NCI-H146 (cell line): ENCODE measurements at places on chromosomes 7 and 10.
A peak's percentile ranks its signal among the peaks of the same experiment; 100 is the strongest.

DNA sequence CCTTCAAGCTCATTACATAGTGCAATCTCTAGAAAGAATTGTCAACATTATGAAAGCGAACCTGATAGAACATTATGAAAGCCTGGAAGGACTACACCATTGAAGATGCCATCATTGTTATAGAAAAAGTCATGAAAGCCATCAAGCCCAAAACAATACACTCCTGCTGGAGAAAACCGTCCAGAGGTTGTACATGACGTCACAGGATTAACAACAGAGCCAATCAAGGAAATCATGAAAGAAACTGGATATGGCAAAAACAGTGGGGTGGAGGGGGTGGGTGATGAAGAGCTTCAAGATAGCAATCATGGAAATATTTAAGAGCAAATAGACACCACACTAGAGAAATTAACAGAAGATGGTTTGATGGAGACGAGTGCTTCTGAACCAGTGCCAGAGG lies 45.7 kb downstream of the TOMM7 start:
- DNase-seq: no peak

DNA sequence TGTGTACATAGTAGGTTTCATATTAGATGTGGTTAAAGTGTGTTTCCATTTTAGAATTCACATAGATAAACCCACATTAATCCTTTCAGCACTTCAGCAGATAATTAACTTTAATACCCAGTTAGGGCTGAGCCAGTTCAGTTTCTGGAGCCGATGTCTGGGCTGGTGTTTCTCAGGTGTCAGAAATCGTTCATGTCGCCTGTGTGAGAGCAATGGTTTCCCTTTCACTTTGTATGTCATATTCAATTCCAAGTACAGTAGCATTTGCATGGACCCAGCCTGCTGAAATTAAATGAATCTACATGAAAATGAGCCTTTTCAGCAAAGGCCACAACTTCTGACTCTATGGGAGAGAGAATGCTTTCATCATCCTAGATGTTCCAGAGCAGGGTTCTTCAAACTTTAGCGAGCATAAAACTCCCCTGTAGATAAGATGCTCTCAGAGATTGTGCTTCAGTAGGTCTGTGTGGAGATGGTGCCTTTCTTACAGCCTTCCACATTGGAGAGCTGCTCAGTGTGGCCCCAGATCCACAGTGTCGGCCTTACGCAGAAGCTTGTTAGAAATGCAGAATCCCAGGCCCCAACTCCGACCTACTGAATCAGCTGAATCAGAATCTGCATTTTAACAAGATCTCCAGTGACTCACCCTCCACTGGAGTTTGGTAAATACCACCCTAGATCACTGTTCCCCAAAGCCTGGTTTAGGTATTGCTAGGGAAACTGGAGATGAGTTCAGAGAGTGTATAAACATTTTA lies 19.6 kb downstream of the WIPF3 start:
- peak; percentile 14 for DNase-seq

DNA sequence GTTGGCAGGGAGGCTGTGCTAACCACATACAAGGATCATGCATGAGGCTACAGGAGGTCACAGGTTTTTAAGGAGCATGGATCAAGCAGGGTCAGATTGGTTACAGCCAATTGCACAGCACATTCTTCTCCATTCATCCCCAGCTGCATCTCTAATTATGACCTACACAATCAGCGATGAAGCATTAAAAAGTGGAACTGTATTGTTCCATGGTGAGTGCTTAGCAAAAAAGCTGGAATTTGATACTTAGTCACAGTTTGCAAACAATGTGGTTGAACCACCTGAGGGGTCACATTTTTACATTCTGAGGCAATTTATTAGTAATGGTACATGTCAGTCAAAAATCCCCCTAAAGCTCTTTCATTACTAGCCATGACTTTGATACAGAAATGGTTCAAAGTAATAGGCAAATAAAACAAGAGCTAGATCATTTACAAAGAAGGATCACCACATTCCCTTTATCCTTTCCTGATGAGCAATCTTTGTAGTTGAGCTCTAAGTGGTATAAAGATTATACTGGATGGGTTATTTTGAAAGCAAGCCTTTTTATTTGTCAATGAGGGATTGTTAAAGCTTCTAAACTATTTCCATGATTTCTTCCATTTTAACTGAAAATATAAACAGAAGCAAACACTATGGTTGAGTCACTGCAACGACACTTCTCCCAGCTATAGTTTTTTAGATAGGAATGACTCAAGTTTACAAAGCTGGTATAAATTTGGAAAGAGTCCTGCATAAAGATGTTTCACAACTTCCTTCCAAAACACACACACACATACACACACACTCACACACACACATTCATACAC lies 217.8 kb upstream of the SEMA3A start:
- DNase-seq: no peak

DNA sequence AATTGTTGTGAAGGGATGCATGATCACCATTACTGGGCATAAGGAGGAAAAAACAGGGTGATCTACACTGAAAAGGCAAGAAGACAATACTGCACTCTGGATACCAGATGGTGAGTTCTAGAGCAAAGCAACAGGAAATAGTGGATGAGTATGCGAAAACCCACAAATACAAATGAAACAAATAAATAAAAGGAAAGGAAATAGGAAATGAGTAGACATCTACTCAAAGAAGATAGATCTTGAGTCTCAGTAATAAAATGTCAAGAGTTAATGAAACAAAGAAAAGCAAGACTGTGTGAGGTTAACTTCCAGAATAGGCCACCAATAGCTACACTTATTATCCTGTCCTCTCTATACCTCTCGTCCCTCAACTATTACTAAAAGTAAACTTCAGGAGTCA lies 11.7 kb downstream of the ORC5 start:
- DNase-seq: no peak

- DNase-seq: no peak
Observed at GRCh38 chr7:93910076-93910994, 4.0 kb downstream of the GNGT1 start.

- DNase-seq: no peak
Observed at GRCh38 chr7:601595-602340, 82.1 kb upstream of the PDGFA start.

- DNase-seq: no peak
Observed at GRCh38 chr7:2651336-2651735, 19.6 kb downstream of the TTYH3 start.

GRCh38 chr7:37901236-37901827 lies 15.3 kb downstream of the SFRP4 start:
- peak; percentile 9 for DNase-seq

DNA sequence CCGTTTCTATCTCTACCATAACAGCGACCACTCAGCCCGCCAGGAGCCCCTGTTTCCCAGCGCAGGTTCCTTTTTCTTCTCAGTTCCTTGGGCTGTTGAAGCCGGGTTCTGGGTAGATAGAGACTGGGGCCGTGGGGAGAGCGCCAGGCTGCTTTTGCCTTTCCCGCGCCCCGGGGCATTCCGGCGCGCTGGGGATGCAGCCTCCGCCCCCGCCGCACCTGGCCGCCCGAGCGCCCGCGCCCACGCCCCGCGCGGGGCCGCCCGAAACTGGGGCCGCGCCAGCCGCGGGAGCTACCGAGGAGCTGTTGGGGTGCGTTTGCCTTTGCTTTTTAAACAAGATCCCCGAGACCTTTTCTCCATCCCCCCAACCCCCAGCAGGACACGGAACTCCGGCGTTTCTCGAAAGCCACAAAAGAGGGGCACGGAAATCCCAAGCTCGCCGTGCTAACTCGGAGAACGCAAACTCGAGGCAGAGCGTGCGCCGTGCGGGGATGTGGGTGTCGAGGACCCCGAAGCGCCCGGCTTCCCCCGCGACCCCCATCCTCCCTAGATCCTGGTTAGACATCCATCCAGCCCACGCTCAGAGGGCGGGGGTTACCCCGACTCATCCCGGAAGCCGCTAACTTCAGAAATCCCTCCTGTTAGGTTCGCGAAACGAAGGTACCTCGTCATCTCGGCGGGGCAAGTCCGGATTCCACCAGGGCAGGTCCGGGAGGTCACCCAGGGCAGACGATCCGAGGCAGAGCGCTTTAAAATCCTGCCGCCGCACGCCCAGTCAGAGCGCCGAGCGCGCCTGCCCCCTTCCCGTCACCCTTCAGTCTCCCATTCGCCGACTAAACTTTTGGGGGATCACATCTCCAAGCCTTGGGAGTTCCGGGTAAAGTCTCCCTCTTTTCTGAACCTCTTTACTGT lies 1.0 kb downstream of the GRM8 start:
- DNase-seq: no peak

DNA sequence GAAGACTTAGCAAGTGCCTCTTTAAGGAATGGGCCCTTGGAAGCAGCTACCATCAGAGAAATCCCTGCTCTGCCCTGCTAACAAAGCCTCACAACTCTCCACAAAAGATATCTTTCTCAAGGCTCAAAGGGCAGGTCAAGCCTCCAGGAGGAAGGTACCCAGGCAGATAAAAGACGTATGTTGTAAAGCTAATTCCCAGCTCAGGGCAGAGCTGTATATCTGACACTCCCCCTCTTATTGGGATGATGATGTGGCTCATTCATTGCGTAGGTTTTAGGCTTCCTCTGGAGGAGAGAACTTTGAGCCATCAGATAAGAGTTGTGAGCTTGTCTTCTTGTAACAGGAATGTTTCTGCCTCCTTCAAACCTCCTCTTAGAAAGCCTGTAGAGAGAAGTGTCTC lies 145.4 kb downstream of the CALN1 start:
- DNase-seq: no peak

- DNase-seq: no peak
Observed at GRCh38 chr10:33899578-33900531, 565.4 kb upstream of the NRP1 start.

GRCh38 chr10:17109475-17110207 lies 20.0 kb downstream of the CUBN start:
- DNase-seq: no peak

DNA sequence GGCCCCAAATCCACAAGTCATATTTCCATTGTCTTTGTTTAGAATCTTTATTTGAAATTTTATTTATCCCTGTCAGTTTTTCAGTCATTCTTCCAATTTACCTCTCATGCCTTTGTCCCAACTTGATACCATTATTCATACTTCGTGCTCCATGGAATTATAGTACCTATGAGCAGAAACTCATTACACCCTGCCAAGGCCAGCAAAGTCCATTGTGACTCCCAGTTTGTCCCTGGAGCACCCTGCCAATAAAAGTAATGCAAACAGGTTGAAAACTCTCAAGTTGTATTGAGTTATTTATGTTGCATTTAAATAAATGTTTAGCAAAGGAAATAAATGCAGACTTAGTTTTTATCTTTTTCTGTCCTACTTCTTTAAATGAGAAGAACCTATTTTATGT lies 19.3 kb downstream of the PCGF5 start:
- no peak for DNase-seq

DNA sequence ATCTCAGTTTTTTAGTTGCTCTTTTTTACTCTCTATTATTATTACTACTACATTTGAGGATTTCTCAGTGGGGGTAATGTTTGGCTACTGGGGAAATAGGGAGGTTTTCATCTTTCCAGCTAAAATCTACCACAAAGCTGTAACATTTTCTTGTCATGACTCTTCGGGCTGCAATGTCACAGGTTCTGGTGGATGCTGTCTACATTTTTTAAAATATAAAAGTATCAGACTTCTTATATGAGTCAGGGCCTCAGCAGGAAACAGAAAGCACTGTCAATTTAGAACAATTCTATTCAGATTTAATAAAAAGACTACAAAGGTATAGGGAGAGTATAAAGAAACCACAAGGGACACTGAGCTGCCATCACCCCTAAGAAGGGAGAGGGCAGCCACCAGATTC lies 61.6 kb downstream of the DNAJC12 start:
- no peak for DNase-seq

GRCh38 chr7:91565499-91566401 lies 301.5 kb downstream of the FZD1 start:
- DNase-seq: peak; percentile 91

DNA sequence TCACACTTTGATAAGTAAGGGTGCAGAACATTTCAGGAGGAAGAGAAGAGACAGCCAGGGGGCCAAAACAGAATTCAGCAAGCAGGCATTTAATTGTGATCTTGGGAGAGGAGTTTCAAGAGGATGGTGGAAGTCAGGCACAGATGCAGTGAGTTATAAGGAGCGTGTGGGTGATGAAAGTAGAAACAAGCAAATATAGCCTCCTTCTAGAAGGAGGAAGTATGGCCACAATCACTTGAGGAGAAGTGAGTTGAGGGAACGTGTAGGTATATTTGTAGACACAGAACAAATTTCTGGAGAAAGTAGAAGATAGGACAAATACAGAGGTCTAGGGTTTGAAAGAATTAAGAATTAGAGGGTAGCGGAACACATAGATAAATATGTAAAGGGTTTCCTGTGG lies 165.8 kb downstream of the CACNB2 start:
- DNase-seq: no peak

DNA sequence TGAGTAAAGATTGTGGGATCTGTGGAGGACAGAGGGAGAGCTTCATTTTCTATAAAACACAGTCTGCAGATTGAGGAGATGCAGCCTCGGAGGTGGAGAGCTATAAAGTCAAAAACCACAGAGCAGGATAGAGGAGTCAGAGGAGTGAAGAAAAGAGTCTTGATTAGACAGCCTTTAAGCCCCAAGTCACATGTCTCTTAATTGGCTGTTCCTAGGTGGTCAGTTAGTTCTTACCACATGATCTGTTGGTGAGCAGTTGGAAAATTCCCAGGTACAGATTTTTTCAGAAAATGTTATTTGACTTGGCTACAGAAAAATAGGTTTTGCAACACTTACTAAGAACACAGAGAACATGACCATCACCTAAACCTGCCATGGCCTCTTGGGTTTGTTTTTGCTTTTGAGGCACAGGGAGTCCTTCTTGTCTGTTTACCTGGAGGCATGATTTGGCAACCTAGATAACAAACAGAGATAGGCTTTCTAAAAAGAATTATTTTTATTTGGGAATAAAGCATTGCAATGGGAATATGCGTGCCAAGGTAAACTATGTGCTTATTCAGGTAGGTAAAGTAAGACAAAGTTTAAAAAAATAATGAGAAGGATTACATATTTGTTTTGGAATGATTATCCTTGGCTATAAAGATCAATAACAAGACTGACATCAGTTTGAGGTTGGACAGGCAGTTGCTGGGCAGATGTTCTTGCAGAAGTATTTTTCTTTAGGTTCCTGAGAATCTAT lies 604 bp upstream of the CYP3A43 start:
- DNase-seq: no peak

DNA sequence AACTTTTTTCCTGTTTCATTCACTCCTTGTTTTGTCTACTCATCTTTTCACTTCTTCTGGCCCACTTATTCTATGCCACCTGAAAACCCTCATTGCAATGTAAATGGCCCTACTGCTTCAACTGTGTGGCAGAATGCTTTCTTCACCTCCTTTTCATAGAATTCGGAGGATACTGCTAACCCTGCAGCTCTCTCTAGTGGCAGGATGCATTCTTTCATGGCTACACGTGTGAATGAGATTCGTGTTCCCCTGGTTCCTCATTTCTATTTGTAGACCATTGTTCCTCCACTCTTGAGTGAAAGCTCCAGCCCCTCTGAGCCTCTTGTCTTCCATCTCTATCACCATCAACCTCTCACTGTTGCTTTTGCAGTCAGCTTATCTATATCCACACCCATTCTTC lies 20.9 kb upstream of the CYP26C1 start:
- DNase-seq: peak; percentile 4

GRCh38 chr10:103793920-103794883 lies 61.2 kb downstream of the SH3PXD2A start:
- peak; percentile 98 for DNase-seq
